WTC11 (cell line): ENCODE measurements at places on chromosomes 5 and 9.

DNA sequence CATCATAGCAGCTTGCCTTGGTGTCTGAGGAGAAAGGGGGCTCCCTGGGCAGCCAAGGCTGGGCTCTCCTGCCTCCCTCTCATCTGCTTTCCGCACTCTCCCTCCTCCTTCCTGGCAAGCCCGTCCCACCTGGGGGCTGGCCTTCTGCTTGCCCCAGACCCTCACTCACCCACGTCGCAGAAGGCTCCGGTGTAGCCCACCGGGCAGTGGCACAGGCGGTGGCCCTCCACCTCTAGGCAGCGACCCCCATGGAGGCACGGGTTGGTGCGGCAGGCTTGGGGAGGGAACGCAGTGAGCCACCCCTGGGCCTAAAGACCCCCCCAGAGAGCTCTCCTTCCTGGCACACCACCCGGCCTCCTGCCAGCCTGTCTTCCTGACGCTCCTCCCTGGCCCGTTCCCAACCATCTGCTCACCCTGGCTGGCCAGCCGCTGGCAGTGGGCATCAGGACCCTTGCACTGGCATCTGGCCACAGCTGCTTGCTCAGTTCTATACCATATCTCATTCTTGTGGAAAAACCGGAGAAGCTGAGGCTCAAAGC lies 4.2 kb upstream of the PFN3 start:
- no peak for DNase-seq

DNA sequence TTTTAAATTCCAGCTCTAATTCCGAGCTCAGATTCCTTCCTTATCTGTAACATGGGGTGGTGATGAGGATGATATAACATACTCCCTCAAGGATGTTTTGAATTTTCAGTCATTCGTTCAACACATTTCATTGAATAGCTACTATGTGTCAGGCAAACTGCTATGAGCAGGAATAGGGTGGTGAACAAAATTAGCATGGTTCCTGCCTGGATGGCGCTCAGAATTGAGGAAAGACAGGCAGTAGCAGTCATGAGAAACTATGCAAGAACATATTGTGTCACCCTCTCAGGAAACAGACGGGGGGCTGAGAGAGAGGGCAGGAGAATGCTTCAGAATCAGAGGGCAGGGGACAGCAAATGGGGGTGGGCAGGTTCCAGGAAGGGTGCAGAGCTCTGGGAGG lies 265.2 kb downstream of the NSG2 start:
- no peak for DNase-seq

DNA sequence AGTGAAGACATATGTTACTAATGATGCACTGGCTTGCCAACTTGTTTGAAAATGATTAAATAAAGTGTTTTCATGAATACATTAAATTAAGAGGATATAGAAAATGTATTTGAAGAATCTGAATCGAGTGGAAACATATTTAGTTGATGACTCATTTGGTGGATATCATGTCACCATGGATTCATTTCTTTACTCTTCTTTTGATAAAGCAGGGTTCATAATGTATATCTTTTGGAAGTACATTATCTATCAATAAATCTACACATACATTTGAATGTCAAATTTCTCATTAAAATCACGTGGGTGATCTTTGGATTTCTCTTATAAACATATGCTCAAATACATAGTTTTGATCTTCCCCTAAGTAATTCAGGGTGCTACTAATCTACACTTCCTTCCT lies 1148.1 kb upstream of the ACO1 start:
- DNase-seq: no peak

GRCh38 chr9:133952598-133953550 lies 39.2 kb downstream of the VAV2 start:
- no peak for DNase-seq

DNA sequence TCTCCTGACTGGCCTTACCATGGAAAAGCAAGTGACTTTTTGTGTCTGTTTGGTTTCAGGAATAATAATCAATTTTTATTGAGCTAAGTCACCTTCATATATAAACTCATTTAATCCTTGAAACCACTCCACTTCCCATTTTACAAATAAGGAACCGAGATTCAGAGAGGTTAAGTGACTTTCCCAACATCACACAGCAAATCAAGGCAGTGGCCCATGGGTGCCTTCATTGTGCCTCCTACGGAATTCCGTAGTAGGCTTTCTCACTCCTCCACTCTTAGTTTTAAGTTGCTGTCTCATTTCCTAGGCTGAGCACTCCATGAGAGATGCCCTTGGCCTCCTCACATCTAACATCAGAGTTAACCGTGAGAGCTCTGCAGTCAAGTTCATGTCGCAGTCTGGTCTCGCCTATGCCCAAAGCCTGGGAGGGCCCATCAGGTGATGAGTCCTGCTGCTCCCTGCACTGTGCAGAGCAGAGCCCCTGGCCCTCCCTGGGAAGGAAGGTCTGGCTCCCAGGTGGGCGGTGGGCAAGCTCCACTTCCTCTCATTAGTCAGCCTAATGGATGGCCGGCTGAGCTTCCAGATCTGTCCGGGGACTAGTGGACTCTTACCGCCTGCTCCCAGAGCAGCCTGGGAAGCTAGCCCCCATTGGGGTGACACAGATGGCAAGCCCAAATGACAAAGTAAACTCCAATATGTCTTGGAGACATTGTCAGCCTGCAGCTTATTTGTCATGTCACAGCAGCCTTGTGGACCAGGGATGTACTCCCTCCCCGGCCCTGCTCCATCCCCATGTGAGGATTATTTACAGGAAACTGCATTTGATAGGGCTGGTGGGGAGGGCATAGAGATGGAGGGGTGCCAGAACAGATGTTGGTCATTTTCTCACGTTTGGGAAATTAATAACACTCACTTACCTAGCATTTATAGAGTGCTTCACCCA lies 123.4 kb downstream of the MVB12B start:
- DNase-seq: no peak

- DNase-seq: no peak
These were observed 7.6 kb upstream of the LCN2 start for GRCh38 chr9:128141604-128142003.

DNA sequence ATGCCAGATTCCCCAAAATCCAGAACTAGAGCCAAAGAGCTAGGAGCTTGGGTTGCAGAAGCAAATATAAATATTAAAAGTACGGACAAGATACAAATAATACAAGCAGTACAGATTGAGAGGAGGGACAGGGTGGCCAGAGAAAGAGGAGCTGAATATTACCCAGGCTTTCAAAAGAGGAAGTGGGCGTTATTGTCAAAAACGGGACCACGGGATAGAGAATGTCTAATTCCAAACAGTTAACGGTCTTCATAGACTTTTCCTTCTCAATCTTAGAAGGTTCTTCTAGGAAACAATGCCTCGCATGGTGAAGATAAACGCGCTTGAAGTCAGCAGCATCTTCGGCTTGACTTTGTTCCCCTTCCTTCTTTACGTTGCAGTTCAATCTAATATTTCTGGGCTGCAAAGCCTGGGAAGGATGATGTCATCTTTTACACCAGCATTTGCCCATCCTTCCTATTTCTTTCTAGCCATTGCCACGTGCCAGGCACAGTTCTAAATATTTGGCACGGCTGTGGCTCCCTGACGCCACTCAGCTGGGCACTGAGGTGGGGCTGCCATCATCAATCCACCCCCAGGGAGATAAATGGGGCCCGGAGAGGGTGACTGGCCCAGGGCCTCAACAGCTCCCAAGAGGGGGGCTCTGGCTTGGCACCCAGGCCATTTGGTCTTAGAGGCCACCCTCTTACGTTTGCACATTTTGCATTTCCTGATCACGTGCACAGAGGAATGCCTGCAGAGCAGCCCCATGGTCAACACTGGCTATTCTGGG lies 16.3 kb upstream of the OLFM1 start:
- DNase-seq: no peak

DNA sequence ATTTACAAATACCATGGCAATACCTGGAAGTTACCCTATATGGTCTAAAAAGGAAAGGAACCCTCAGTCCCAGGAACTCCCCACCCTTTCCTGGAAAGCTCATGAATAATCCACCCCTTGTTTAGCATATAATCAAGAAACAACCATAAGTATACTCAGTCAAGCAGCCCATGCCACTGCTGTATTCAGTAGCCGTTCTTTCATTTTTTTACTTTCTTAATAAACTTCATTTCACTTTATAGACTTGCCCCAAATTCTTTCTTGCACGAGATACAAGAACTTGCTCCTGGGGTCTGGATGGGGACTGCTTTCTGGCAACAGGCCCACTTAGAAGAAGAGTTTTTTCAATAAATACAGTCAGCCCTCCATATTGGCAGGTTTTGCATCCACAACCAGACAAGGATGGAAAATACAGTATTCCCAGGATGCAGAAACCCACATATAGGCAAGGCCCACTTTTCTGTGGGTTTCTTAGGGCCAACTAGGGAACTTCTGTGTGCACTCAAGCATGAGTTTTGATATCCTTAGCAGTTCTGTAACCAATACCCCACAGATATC lies 2.8 kb upstream of the TBCA start:
- no peak for DNase-seq

DNA sequence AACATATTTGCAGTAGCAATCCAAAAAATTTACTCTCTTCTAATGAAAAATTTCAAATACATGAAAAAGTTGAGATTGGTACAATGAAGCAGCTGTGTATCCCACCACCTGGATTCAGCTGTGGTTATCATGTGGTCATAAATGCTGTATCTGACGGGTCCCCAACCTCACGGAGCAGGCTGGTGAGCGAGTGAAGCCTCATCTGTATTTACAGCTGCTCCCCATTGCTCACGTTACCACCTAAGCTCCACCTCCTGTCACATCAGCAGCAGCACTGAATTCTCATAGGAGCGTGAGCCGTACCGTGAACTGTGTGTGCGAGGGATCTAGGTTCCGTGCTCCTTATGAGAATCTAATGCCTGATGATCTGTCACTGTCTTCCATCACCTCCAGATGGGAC lies 6.8 kb upstream of the RNF130 start:
- DNase-seq: no peak

DNA sequence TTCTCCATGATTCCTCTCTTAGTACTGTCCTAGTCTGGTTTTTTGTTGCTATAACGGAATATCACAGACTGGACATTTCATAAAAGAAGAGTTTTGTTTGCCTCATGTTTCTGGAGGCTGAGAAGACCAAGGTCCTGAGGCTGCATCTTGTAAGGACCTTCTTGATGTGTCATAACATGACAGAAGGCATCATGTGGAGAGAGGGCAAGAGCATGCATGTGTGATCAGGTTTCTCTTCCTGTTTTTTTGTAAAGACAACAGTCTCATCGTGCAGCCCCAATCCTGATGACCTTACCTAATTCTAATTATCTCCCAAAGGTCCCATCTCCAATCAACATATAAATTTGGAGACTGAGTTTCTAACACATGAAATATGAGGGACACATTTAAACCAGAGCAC lies 108.4 kb downstream of the MSX2 start:
- DNase-seq: no peak

GRCh38 chr5:166293892-166294291 lies 1997.6 kb upstream of the WWC1 start:
- DNase-seq: no peak

DNA sequence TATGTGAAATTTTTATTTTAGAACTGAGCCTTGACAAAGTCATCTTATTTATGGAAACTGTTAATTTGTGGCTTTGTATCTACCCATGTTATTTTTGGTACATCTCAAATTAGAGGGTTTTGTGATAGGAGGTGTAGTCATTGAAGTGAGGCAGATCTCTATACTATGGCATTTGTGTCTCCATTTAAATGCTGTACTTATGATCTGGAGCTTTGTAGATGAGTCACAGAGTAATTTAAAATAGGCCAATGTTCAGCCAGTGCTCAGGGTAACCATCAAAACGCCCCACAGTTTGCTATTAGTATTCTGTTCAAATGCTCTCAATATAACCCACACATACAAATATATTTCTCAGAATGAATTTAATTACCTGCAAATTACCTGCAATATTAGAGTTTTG lies 351.5 kb upstream of the KLF9 start:
- no peak for DNase-seq

DNA sequence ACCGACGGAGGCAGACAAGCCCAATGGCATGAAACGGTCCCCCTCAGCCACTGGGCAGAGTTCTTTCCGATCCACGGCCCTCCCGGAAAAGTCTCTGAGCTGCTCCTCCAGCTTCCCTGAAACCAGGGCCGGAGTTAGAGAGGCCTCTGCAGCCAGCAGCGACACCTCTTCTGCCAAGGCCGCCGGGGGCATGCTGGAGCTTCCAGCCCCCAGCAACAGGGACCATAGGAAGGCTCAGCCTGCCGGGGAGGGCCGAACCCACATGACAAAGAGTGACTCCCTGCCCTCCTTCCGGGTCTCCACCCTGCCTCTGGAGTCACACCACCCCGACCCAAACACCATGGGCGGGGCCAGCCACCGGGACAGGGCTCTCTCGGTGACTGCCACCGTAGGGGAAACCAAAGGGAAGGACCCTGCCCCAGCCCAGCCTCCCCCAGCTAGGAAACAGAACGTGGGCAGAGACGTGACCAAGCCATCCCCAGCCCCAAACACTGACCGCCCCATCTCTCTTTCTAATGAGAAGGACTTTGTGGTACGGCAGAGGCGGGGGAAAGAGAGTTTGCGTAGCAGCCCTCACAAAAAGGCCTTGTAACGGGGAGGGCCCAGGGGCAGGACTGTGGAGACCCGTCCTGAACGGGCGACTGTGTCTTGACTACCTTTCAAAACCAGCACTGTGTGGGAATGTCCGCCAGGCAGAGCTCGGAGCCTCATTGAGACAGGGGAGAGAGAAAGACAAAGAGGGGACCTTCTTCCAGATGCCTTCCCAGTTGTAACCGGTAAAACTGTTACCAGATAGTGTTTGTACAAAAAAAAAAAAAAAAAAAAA lies 29.9 kb downstream of the CD180 start:
- peak; percentile 25 for DNase-seq

GRCh38 chr5:79875230-79875629 lies 115.8 kb downstream of the MTX3 start:
- DNase-seq: no peak

DNA sequence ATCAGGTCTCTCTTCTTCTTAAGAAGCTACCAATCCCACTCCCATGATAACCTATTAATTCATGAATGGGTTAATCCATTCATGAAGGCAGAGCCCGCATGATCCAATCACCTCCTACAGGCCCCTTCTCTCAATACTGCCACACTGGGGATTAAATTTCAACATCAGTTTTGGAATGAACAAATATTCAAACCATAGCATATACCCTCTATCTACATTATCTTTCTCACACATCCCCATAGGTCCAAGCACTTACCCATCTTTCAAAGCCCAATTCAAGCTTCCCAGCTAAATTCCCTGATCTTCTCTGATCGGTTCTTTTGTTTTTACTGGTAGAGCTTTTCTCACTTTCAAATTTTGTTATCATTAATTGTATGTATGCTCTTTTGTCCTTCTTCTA lies 10.5 kb upstream of the SHOC1 start:
- DNase-seq: no peak

GRCh38 chr5:98275980-98276379 lies 497.5 kb upstream of the RGMB start:
- DNase-seq: no peak

- DNase-seq: no peak
These were observed 9.3 kb upstream of the AFAP1L1 start for GRCh38 chr5:149262315-149262714.

- DNase-seq: peak; percentile 67
These were observed at the start of gene NR3C1 for GRCh38 chr5:143403593-143404415. Gene NR3C1 (minus strand): TSS chr5:143403686. CDS start chr5:143400839, 2,847 bp downstream.

GRCh38 chr5:111859031-111859430 lies 102.0 kb upstream of the NREP start:
- no peak for DNase-seq

GRCh38 chr5:171965745-171966144 lies 40.7 kb downstream of the FBXW11 start:
- no peak for DNase-seq

GRCh38 chr9:126942399-126942798 lies 27.8 kb downstream of the RALGPS1 start:
- no peak for DNase-seq
